ENCODE measurements at places on chromosomes 3 and 15.

- no peak for DNase-seq
Observed at GRCh38 chr15:63274427-63274826, 3.0 kb upstream of the APH1B start.

- DNase-seq = no peak
Observed at GRCh38 chr3:184126006-184126405, 9.2 kb upstream of the EIF2B5 start.

- DNase-seq = no peak
Observed at GRCh38 chr3:185976977-185977678, 39.3 kb upstream of the TRA2B start.

- DNase-seq = no peak
Observed at GRCh38 chr3:102470066-102470465, 35.3 kb downstream of the ZPLD1 start.

GRCh38 chr3:186930641-186931531, 560 bp downstream of the ST6GAL1 start:
- DNase-seq = no peak

DNA sequence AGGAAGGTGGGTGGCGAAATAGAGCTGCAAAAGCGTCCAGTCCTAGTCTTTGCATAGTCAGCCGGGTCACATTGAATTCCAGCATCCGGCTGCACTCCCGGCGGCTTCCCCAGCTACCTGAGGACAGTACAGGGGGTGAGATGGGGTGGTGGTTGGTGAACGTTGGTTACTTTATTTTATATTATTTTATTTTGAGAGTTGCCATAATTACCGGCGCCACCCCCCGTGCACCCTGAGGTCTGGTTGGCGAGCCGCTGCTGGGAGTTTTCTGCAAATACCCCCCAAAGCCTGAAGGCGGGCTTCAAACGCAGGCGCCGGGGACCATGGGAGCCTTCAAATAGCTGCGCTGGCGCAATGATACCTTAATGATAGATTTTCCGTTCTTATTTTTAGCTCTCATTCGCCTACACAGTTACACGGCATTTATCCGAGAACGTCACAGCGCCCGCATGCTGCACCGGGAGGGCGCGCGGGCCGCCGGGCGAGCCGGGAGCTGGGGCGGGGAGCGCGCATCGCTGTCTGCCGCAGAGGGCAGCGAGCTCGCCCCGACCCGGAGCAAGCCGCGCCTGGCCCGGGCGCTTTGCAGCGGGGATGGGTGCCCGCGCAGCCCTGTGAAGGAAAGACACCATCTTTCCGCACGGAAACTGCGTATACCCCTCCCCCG, 756 bp upstream of the RASGRF1 start:
- no peak for DNase-seq

GRCh38 chr3:69058180-69058946, 6.2 kb upstream of the TMF1 start:
- no peak for DNase-seq

DNA sequence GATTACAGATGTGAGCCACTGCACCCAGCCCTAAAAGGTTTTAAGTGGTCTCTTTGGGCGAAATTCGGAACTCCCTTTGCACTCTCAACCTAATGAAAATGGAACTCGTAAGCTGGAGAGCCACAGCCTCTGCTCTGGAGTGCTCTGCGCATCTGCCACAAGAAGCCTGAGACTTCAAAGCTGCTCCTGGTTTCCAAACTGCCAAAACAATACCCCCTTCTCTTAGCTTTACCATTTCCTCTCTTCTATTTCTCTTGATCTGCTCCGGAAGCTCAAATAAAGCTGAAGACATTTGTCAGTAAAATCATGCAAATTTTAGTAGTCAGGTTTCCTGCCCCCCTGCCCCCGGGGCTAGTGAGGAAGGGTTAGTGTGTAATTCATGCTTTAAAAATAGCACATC, 312.7 kb downstream of the MFSD1 start:
- DNase-seq = no peak

DNA sequence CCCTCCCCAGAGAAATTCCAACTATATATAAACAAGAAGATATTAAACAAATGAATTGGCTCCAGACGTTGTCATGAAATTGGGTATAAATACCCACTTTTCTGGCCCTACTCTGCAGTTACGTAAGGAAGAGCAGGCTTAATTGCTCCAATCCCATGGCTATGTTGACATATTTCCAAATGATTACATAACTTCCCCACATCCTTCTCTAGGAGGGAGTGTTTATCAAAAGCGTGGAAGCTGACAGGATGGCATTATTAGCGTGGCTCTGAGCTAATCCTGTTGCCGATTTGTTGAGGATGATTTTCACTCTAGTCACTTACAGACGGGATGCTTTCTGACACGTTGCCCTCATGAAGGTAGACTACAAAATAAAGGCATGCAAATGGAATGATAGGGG, 347.5 kb upstream of the TMCO5A start:
- DNase-seq = no peak

- DNase-seq = no peak
Observed at GRCh38 chr15:36544518-36545466, 34.6 kb upstream of the CDIN1 start.

DNA sequence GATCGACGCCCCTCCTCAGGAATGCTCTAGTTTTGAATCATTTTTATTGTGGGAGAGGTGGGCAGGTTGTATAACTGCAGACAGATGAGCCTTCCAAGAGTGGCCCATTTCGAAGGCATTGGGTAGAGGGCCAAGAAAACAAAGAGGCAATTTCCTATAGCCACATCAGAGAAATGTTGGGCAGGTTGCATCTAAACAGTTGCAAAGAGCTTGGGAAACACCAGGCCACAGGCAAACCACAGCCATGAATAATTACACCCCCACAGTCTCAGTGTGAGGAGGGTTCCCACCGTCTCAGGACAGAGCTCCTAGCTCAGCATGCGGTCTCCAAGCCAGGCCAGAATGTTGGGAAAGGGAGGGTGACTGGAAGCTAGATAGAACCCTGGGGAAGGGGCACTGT, 257.3 kb downstream of the ABHD5 start:
- no peak for DNase-seq

DNA sequence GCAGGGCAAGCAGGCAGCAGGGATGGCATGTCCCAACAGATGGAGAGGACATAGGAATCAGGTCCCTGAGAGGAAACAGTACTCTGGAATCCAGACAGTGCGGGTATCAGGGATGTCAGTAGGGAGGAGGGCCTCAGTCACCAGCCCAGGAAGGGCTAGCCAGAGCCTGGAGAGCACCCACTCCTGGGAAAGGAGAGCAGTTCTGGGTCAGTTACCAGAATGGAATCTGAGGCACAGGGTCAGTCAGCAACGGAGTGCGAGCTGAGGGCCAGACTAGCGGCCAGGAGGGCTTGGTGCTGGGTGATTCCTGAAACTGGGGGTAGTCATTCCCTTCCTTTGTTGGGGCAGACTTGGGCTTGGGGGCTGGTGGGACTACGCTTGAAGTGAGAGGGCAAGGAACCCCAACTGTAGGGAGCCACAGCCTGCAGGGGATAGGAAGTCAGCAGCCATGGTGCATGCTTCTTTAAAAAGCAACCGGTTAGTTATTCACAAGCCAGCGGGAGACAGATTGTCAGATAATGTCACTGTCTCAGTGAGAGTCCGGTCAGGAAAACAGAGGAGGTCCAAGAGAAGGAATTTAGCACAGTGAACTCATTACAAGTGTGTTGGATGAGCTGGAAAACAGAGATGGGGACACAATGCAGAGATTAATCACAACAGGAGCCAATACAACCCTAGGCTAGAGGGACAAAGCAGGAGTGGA, 27.9 kb downstream of the PLA1A start:
- DNase-seq = no peak

- DNase-seq = no peak
Observed at GRCh38 chr15:39609166-39609916, 28.5 kb downstream of the THBS1 start.

DNA sequence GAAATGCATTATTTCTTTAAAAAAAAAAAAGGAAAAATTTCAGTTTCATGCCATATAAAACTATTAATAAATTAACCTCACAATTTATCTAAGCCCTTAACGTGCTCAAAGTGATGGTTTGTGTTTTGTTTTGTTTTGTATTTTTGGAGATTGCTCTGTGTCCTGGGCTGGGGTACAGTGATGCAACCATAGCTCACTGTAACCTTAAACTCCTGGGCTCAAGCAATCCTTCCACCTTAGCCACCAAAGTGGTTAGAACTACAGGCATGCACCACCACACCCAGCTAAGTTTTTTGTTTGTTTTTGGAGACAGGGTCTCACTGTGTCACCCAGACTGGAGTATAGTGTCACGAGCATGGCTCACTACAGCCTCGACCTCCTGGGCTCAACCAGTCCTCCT, 180.7 kb downstream of the UBE2E2 start:
- DNase-seq = no peak

GRCh38 chr3:64143409-64144130, 81.7 kb downstream of the PRICKLE2 start:
- DNase-seq = no peak

GRCh38 chr3:25044762-25045710, 383.0 kb upstream of the RARB start:
- DNase-seq = no peak

- DNase-seq = no peak
Observed at GRCh38 chr3:27503526-27503925, 19.3 kb upstream of the SLC4A7 start.

DNA sequence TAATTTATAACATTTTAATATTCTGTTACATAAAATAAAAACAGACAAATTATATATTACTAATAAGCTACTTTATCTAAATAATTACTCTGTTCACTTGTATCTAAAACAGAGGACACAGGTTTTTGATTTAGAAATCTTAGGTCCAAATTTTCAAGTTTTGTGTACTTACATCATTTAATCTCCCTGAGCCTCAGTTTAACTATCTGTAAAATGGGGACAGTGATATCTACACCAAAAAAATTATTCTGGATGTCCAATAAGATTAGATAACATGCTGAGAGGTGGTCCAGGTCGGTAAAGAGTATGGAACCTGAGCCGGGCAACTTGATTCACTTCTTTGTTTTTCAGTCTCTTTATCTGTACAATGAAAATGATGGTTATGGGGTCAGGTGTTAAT, 263.8 kb upstream of the CDIN1 start:
- DNase-seq = no peak

DNA sequence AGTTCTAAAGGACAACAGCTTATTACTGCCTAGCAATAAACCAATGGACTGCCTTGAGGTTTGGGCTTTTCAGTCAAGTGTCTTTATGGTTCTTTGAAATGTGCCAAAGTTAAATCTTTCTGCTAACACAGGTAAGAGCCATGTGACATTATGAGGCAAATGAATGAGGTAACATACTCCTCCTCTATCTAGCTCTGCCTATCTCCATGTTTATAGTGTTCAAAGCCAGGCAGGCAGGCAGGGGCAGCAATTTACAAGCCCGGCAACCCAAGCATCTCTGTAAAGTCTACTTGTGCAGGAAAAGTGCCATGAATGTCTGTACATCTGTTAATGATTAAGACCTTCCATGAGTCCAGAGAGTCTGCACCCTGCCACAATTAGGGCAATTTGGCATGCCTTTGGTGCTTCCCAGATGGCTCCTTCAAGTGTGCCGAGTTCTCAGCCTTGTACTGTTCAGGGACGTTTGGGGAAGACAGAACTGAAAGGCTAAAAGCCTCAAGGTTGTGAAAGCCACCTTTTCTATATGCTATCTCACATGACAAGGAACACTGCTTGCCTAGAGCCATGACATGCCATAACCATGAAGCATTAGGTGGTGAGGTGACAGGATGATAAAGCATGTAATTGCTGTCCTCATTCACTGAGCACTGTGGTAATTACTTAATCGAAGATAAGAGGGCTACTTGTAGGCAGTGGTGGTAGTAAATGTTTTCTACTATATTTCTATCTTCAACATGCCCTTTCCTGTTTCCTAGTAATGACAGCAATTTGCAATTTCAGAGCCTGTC, 41.4 kb upstream of the EIF1B start:
- DNase-seq = no peak

DNA sequence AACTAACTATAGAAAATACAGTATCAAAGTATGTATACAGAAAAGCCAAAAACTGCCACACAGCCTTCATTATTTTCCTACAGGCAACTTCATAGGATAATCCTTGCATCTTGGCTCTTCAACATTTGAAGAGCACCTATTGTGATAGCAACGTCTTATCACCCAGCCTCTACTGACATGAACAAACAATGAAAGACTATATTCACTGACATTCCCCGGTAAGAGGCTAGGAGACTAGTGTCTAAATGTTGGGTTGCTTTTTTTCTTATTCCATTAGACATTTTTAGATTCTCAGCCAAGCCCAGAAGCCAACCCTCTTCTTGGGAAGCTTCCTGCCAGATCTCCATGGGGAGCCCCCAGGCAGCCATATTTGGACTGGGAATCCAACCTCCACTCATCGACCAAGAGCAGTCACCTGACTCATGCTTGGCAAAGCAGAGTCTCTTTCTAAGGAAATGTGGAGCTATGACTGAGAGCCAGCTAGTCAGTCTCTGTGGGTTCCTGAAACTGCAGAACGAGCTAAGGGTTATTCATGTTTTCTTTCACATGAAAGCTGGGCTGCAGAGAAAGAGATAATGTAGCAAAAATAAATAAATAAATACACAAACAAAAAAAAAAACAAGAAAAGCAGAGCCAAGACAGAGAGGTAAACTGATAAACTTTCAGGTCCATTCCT, 227.5 kb downstream of the MAGI1 start:
- no peak for DNase-seq

- DNase-seq = no peak
Observed at GRCh38 chr15:64928626-64929220, 17.0 kb downstream of the ANKDD1A start.

DNA sequence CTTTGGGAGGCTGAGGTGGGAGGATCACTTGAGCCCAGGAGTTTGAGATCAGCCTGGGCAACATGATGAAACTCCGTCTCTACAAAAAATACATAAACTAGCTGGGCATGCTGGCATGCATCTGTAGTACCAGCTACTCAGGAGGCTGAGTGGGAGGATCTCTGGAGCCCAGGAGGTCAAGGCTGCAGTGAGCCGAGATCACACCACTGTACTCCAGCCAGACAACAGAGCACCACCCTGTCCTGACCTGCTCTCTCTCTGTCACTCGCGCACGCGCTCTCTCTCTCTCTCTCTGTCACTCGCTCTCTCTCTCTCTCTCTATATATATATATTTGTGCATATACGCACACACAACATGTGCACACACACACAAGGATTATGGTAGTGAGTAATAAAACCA, 61.8 kb downstream of the IL16 start:
- DNase-seq = no peak

GRCh38 chr3:43884581-43884980, 193.8 kb downstream of the ABHD5 start:
- DNase-seq = no peak

DNA sequence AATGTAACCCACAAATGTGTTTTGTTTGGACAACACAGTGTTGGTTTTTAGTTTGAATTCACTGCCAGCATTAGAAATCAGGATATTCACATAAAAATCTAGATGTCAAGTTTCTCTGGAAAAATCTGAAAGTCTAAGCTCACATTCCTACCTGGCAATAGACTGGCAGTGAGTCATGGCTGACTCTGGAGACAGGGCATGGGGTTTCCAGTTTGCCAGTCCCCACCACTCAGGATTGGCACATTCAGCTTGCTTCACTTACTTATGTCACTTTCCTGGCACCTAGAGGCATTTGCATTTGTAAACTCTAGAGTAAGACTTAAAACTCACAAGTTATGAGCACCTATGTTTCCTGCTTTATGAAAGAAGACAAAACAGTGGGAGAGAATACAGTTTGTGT, 19.1 kb upstream of the SEC61A1 start:
- DNase-seq = no peak

- DNase-seq = peak; percentile 82
Observed at GRCh38 chr3:48439820-48440589, at the start of the genes CCDC51 and TMA7. CCDC51 (minus strand) TSS chr3:48440119; CDS start chr3:48435128, 4,991 bp downstream. TMA7 (plus strand) TSS chr3:48440257; CDS start chr3:48440297, 40 bp downstream.

- no peak for DNase-seq
Observed at GRCh38 chr3:43949594-43949993, 258.9 kb downstream of the ABHD5 start.

- DNase-seq = no peak
Observed at GRCh38 chr15:67196672-67197363, 57.6 kb downstream of the AAGAB start.
